SK-MEL-5 (cell line): ENCODE measurements at places on chromosomes 4 and X.
A peak's percentile ranks its signal among the peaks of the same experiment; 100 is the strongest.

DNA sequence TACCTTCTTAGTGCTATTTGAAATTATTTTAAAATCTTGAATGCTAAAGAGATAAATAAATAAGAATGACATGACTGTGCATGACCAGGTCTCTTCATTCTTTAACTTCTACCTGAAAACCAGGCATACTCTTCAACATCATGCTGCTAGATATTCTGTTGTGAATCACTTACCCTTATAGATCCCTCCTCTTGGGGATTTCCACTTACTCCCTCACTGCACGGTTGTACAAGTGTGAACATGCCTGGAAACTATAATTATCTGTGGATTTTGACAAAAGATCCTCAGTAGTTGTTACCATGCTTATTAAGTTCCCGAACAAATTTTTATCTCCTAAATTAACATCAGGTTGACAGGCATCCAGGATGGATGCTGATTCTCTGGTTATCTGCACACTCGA, 54.3 kb downstream of the ADGRL3 start:
- no peak for DNase-seq

GRCh38 chr4:96016634-96017299, 176.9 kb downstream of the PDHA2 start:
- DNase-seq: no peak

DNA sequence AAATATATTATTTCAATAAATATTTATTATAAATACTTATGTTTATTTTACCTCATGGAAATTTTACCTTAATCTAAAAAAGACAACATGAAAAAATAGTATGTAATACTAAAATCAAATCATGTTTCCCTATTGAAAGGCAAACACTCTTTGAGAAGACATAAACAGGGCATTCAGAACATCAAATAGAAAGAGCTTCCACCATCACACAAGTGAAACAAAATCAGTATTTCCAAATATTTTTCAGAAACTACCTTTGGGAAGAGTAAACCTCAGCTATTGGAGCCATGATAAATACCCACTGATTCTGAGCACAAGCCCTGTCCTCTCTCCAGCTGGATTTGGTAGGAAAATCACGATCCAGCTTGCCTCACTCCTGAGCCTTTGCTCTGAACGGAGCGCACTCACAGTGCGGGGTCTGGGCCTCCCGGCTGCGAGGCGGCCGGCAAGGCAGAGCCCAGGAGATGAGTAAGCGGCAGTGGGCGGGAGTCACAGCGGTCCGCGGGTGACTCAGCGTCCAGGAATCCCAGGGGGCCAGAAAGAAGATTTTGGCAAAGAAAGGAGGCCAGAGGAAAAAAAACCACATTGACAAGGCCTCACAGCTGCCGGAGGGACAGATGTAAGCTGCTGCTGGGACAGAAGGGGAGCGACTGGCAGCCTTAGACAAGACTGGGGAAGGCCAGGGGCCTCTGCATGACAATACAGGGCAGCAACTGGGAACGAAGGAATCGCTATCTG, 14.7 kb upstream of the ANXA5 start:
- peak; percentile 81 for DNase-seq

DNA sequence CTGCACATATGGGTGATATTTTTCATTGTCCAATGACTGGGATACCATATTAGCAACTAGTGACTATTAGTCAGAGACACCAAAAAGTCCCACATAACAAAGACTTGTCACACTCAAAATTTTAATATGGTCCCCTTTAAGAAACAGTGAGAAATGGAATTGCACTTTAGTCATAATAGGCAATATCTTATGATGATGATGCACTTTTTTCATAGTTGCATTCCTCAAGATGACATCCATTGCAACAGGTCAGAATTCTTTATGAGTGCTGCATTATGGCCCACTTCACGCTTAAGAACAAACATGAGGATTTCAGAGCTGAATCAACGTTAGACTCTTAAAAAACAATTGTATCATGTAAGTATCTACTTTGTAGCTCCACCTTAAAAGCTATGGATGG, 608.4 kb upstream of the HTR2C start:
- DNase-seq: no peak

GRCh38 chr4:37620176-37620575, 66.0 kb downstream of the RELL1 start:
- DNase-seq: no peak

DNA sequence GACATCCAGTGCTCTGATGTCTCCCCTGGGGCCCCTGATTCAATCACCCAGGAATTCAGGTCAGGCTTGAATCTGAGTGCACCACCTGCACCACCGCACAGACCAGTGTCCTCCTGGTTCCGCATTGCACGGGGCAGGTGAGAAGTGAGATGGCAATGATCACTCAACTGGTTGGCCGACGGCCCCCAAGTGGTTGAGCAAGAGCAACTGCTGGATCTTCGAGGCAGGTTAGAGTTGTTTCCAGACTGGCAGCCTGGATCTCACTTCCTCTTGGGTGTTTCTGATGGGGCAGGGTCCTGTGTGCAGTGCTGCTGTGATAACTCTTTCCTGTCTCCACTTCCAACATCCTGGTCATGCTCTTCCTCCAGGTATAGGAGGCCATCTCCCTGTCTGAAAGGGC, 50.4 kb downstream of the C4orf50 start:
- no peak for DNase-seq

DNA sequence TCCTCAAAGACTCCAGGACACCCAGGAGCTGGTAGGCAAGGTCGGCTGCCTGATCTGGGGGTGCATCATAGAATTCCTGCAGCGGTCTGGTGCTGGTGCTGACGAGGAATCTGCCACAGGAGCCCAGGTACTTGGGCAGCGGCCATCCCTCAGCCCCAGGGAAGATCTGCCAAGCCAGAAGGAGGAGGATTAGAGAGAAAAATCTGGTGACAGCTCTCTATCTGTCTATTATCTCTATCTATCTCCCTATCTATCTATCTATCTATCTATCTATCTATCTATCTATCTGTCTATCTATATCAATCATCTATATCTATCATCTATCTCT, 46.7 kb downstream of the DIPK2B start:
- DNase-seq: no peak

DNA sequence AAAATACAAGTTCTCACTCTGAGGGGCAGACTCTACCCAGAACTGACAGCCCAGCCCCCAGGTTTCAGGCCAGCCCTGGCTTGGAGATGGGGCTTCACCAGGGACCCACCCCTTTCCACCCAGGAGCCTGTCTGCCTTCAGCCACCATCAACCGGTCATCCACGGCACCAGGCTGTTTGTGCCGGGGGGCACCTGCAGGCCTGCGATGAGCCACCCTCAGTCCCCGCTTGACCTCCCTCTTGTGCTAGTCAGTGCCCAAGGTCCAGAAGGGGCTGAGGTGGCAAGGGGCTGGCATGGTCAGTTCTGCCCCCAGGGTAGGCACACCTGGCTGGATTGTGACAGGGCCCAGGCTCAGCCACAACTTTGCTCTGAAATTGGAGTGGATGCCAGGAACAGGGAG, 82.1 kb downstream of the ADRA2C start:
- DNase-seq: no peak

- no peak for DNase-seq
Observed at GRCh38 chr4:31365006-31365690, 645.0 kb downstream of the PCDH7 start.

- no peak for DNase-seq
Observed at GRCh38 chrX:31546126-31546525, 474.3 kb upstream of the FTHL17 start.

- peak; percentile 50 for DNase-seq
Observed at GRCh38 chr4:75142850-75143249, 209.9 kb downstream of the PARM1 start.

DNA sequence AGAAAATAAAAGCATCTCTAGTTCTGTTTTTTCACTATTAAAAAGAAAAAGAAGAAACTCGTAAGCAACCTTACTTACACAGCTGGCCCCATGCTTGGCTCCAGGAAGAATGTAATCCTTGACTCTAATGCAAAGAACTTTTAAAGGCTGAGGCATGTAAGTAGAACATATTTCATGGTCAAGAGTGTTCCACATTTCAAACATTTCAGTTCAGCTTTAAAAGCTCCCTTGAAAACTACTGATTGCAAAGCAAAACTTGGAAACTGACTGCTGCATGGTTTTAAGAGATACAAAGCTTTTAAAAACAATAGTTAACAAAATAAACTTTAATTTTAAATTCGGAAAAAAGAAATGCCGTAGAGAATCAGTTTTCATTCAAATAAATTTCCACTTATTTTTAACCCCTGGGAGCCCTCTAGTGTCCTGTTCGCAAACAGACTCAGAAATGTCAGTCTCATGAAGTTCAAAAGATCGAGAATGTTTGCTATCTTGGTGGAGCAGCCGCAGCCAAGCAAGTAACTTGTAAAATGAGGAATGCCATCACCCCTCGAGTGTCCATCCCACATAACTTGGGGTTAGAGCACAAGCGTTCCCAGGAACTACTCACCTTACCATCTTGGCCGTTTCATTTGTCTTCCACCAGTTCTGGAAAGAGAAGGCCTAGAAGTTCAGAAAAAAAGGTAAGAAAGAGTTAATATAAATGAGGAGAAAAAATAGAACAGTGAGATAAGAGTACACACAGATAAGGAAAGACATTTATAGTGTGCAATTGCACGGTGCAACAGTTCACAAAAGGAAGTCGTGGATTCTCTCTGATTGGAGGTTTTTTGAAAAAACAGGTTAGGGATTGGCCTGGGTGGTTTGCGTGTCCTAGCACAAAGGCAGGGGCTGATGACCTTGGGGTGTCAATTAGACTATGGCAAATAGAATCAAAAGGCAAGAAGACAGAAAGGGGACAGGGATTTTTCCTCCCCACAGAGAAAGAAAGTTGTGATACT, at the start of gene GASK1B:
Gene GASK1B, minus strand, starts transcription at position 765 of the 998 bp plus-strand sequence. CDS start 1,650 bp downstream, outside the sequence.
- DNase-seq: peak; percentile 73

GRCh38 chrX:70172221-70172620, 5.1 kb upstream of the DGAT2L6 start:
- DNase-seq: no peak

- DNase-seq: peak; percentile 64
Observed at GRCh38 chr4:56371426-56372220, 15.7 kb downstream of the AASDH start.

GRCh38 chr4:52873191-52873590, 11.1 kb downstream of the RASL11B start:
- DNase-seq: peak; percentile 60

GRCh38 chr4:15233626-15234025, 194.2 kb upstream of the C1QTNF7 start:
- no peak for DNase-seq

DNA sequence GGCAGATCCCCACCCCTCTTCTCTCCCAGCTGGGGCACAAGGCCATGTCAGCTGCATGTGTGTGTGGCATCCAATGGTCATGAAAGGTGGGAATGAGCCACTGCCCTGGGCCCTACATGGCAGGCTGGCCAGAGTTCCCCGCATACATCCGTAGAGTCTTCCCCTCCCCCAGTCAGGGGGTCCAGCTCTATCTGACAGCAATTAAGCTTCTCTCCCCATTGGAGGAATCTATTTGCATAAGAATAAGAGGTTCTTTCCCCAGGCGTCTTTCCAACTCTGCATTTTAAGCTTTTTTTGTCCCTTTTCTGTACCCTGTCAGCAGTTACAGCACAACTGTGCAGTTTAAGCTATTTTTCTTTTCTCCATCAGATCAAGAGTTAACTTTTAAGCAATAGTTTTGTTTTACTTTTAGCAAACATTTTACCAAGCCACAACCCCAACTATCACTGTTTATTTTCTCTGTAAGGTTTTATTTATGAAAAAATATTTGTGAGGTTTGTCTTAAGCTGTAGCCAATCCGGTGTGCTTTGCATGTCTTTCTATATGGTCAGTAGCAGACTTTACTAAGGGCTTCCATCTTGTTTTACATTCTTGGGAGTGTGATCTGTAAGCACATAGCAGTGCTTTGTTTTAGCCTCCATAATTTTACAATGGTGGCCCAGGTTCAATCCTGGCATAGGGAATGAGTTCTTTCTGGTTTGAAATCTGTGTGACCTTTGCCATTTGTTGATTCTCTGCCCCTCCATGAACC, 28.7 kb downstream of the NLRP2B start:
- DNase-seq: no peak

GRCh38 chrX:31423609-31424189, 351.9 kb upstream of the FTHL17 start:
- peak; percentile 72 for DNase-seq

DNA sequence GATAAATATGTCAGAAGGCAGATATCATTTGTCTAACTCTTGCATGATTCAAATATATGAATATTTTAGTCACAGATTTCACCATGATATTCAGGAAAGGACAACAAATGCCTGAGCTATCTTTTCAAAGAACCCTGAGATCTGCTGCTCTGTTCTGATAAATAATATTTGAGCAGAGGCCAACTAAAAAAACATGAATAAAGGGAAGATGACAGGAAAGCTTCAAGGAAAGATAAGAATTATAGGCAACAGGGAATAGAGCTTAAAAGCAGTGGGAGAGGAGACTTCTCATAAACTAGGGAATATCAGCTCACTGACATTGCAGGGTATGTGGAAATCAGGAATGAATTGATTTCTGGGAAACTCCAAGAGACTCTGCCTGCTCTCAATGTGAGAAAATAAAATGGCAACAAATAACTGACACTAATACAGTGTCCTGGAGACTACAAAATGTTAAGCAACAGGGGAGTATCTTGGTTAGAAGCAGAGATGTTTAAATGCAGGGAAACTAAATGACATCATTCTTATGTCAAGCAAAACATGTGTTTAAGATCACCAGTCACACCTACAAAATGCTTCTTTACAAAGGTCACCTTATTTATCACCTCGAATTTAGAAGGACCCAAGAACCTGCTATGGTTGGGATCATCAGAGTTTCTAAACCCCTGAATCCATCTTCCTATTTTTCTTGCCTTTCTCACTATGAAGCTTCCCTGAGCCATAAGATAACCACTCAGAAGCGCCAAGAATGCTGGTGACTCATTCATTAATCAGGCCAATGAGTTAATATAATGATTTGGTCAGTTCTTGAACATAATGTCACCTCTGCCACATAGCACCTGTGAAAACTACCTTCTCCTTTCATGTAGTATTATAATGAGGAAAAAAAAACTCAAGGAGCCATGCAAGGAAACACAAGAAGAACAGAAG, 78.1 kb downstream of the NDST3 start:
- DNase-seq: no peak

- DNase-seq: no peak
Observed at GRCh38 chr4:110154582-110154981, 43.8 kb downstream of the ELOVL6 start.

DNA sequence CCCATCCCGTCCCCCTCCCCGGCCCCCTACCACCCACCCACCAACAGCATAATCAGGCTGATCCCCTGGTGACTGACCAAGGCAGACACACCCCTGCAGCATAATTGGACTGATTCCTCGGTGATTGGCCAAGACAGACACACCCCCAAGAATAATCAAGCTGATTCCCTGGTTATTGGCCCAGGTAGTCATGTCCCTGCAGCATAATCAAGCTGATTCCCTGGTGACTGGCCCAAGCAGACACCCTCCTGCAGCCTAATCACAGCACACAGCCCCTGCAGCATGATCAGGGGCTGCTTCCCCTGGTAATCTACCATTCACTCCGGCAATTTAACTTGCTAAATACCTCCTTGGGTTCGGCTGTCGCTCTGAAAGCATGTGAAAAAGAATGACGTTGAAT, 47.5 kb upstream of the STS start:
- DNase-seq: no peak

- no peak for DNase-seq
Observed at GRCh38 chrX:3384327-3384726, 37.9 kb upstream of the MXRA5 start.
